NCI-H1417 (cell line): ENCODE measurements at places on chromosomes 16 and 17.

DNA sequence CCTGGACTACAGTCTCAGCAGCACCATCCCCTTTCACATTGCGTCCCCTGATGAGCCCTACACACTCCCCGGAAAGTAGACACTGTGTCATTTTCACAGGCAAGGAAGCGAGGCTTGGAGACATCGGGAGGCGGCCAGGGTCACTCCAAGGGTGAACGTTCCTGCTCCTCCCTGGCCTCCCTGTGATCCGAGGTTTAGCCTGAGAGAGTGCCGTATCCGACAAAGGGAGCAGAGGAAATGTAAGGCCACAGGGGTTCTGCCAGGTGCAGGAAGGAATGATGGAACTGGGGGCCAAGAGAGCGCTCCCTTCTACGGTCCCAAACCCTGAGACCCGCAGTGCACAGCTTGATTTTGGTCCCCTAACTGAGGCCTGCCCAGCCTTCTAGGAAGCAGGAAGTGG lies 8.0 kb upstream of the PIK3R6 start:
- DNase-seq = no peak

- DNase-seq = no peak
Measured at GRCh38 chr16:53131050-53131362, 76.2 kb downstream of the CHD9 start.

GRCh38 chr16:61814726-61815347 lies 221.4 kb downstream of the CDH8 start:
- no peak for DNase-seq

GRCh38 chr16:48318630-48319029 lies 66.6 kb downstream of the SIAH1 start:
- DNase-seq = no peak

DNA sequence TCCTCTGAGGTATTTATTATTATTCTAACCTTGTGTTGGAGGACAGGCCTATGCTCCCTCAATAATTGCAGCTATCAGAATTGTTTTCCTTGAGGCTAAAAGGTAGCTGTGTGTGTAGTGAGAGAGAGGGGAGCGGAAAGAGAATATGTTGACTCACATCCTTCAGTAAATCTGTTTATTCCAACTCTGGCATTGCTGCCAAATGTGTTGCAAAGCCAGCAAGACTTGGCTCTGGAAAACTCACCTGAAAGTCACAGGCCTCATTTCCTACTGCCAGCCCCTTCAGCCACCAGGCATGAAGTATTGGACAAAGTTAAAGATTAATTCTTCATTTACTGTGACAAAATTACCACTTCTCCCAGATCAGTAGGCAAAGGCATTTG lies 9.6 kb downstream of the CA10 start:
- no peak for DNase-seq

DNA sequence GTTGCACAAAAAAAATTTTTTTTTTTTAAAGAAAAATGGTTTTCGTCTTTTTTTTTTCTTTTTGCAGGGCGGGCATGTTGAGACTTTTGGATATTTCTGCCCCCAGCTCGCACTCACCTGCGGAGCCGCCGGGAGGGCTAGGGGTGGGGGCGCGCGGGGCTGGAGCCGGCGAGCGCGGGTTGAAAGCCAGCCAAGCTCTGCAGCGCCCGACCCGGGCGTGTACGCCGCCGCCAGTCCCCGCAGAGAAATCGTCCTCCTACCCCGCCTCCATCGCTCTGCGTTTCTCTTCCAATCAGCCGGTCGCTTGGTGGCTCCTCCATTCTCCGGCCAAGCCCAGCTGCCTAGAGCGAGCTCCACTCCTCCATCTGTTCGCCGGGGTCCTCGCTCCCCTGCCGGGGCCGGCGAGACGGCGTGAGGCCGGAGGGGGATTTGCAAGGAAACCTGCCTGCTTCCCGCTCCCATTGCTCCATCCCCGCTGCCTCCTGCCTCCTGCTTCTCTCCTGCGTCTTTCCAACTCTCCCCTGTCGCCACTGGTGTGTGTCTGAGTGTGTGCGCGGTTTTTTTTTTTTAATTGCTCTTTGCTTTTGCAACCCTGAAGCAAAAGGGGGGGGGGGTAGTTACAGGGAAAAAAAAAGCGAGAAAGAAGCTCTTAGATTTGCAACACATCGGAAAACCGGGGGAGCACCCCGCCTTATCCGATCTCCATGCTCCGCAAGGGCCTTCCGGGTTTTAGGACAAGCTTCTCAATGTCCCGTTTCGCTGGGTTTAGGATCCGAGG lies 1.8 kb upstream of the UBTF start:
- DNase-seq = peak; percentile 93

- DNase-seq = peak; percentile 85
Measured at GRCh38 chr17:48002266-48002915, 31.5 kb downstream of the CDK5RAP3 start.

DNA sequence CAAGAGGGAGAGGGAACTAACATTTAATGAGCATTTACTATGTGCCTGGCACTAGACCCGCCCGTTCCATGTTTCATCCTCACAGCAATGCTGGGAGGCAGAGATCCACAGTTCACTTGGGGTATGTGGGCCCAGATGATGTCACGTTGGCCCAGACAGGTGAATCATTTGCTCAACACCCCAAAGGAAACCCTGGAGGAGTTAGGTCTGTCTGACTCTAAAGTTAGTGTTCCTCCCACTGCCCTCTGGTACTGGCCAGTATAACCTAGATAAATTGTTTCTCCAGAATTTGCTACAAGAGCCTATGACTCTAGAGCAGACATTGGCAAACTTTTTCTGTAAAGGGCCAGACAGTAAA lies 164.6 kb downstream of the VPS53 start:
- DNase-seq = no peak

DNA sequence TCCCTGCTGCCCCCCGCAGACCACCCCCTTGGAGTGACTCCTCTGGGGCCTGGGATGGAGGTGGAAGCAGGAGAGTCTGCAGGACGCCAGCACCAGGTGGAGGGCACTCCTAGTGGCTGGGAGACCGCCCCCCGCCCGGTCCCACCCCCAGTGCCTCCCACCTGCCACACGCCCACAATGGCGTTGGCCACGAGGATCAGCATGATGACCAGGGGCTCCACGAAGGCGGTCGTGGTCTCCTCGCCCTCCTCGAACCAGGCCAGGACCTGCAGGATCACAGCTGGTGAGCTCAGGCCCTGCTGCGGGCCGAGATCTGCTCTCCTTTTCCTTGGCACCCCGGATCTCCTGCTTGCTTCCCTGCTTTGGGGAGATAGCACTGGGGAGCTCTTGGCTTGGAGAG lies 12.8 kb downstream of the ATP2A3 start:
- no peak for DNase-seq

- no peak for DNase-seq
Measured at GRCh38 chr16:19757762-19758595, 39.9 kb downstream of the IQCK start.

GRCh38 chr16:26816885-26817571 lies 249.7 kb upstream of the C16orf82 start:
- no peak for DNase-seq

- peak; percentile 62 for DNase-seq
Measured at GRCh38 chr17:13002761-13003453, 14.9 kb downstream of the ELAC2 start.

DNA sequence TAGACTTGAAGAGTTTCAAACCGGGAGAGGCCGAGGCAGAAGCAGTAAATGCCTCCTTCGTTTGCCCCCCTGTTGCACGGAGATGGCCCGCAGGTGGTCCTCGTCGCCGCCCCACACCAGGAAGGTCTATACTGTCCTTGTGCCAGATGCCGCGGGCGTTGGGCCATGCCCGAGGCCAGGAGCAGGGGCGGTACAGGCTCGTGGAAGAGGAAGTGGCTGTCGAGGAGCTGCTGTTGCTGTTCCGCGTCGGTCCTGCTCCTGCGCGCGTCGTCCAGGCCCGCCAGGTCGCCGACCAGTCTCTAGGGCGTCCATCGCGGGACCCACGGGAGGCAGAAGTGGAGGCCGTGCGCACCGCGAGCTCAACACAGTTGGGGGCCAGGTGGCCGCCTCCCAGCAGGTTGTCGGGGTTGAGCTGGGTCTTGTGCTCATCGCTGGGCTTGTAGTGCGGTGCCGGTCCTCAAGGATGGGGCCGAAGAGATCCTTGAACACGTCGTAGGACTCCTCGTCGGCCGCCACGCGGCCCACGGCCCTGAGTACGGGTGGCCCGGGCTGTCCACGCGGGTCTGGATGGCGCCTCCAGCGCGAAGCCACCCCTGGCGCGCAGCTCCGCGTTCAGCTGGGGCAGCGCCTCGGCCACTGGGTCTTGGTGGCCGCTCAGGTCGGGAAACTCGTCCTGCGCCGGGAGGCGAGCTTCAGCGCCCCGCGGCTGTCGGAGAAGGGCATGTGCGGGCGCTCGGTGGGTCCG lies 13.1 kb upstream of the C16orf87 start:
- no peak for DNase-seq

- no peak for DNase-seq
Measured at GRCh38 chr17:50728881-50729765, 9.7 kb downstream of the LUC7L3 start.

GRCh38 chr16:81798311-81799137 lies 19.4 kb downstream of the PLCG2 start:
- DNase-seq = no peak

DNA sequence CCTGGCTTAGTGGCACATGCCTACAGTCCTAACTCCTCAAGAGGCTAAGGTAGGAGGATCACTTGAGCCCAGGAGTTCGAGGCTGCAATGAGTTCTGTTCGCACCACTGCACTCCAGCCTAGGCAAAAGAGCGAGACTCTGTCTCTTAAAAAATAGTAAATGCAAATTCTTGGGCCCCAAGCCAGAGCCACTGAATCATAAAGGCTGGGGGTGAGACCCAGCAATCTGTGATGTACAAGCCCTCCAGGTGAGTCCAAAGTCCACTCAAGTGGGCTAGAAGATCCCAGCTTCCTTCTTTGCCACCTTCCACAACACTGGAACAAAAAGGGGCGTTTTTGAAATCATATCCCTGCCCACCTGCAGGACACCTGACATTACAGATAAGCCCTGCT lies 16.9 kb downstream of the TRIM25 start:
- no peak for DNase-seq

DNA sequence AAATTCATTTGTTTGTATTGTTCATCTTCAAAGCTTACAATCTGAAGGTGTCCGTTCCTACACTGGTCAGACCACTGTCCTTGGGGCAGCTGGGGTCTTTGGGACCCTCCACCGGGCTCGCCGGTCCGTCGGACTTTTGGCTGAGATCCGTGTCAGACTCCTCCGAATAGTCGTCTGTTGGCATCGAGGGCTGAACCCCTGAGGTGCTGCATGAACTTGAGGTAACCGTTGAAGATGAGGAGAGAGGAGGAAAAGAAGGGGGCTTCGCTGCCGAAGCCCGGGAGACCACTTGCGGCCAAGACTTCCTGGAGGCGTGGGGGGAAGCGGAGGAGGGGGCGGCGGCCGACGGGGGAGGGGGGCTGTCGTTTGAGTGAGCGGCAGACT lies 260.8 kb downstream of the ZFHX3 start:
- no peak for DNase-seq

DNA sequence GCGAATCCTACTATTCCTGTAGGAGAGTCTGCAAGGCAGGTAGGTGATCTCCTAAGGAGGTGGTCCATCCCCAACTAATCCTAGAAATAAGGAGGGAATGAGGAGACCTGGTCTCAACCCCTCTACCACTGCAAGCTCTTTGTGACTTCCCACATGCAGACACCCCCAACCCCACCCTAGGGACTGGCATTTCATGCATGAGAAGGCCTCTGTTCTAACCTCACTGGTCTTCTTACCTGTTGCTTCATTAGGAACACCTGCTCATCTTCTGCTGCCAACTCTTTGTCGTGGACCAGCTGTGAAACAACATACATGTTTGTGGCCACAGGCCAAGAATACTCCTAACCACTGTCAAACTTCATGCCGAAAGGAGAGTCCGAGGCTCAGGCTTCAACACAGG lies 22.6 kb downstream of the DYNC1LI2 start:
- DNase-seq = no peak

- DNase-seq = no peak
Measured at GRCh38 chr17:1237471-1237870, 32.8 kb upstream of the BHLHA9 start.

DNA sequence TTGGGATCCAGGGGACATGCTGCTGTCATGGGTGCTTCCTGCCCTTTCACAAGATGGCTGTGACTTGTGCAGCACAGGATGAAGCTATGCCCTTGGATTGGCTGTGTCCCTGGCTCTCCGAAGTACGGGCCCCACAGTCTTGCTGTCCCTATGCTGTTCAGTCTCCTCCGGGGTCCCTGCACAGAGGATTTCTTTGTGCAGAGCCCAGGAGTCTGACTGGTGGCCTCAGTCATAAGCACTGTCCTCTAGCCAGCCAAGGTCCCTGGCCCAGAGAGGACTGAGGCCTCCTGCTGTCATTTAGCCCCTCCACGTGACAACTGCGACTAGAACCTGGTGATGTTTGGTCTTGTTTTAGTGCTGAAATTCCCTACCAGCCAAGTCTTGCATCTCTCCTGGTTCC lies 42.4 kb upstream of the CRISPLD2 start:
- no peak for DNase-seq

DNA sequence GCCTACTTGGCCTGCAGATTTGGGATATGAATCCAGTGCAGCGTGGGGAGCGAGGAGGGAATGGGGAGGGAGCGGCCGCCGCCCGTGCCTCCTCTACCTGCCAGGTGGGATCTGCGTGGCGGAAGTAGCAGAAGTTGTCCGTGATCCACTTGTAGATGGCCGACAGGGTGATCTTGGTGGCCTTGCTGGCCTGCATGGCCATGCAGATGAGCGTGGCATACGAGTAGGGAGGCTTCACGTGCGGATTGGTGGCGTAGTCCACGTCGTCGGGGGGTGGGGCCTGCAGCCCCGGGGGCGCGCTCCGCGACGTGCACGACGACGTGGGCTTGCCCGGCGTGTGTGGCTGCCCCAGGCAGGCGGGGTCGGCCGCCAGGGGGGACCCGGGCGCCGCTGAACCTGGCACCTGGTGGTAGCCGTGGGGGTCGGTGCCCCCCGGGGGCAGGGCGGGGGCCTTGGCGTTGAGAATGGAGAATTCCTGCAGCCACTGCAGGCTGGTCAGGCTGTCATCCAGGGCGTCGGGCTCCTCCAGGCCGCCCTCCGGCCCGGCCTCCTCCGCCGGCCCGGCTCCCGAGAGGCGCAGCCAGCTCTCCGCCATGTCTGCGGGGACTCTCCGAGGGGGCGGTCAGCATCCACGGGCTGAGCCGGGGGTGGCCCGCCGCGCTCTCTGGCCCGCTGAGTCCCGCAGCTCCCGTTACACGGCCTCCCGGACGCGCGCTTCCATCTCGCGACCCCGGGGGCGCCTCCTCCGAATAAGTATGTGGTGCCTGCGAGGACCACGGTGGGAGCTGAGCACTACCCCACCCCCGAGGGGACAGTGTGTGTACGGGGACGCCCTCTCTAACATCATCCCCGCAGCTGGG lies 1.0 kb downstream of the FOXJ1 start:
- DNase-seq = no peak

- peak; percentile 30 for DNase-seq
Measured at GRCh38 chr16:83952940-83953795, at the start of gene OSGIN1. TSS of gene OSGIN1 (plus strand) at chr16:83953240. CDS start at chr16:83957672, 4,432 bp downstream.
